H9 (cell line): ENCODE measurements at places on chromosomes 4 and X. TPM values are rescaled to one million over a fixed set of nuclear protein-coding genes. Genes with fewer than 3 reads are reported as not detected.

PCSK1N gene
- total RNA-seq: 3.9 and 4.0 TPM in 2 replicates

BGN gene
- total RNA-seq: 1.2 and 1.5 TPM in 2 replicates

GSX2 gene
- total RNA-seq: not detected in 2 replicates

C4orf54 gene
- not detected in 2 replicates for total RNA-seq

SPANXD gene
- not detected in 2 replicates for total RNA-seq

USP27X gene
- 5.7 and 6.3 TPM in 2 replicates for total RNA-seq

TRAM1L1 gene
- total RNA-seq: 0.79 TPM in 2 replicates

FGFR3 gene
- total RNA-seq: 75.7 and 81.2 TPM in 2 replicates

JADE1 gene
- total RNA-seq: 192 and 194 TPM in 2 replicates
